ENCODE measurements at places on chromosomes 12 and 14.

DNA sequence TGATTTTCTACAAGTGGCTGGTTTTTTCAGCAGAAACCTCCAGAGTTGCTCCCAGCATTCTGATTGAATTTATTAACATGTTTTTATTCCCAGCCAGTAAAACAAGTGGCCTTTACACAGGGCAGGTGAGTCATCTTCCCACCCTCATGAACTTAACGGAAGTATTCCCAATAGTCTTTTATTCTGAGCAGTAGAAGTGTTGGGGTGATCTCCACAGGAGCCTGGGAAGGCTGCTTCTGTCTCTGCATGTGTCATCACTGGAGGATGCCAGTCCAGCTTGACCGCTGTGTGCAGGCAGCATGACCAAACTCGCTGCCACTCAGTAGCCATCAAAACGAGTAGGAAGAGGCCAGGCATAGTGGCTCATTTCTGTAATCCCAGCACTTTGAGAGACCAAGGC, 13.4 kb upstream of the DNAH10 start:
- no peak for DNase-seq

GRCh38 chr12:109738878-109739665, 25.4 kb downstream of the FAM222A start:
- no peak for DNase-seq

DNA sequence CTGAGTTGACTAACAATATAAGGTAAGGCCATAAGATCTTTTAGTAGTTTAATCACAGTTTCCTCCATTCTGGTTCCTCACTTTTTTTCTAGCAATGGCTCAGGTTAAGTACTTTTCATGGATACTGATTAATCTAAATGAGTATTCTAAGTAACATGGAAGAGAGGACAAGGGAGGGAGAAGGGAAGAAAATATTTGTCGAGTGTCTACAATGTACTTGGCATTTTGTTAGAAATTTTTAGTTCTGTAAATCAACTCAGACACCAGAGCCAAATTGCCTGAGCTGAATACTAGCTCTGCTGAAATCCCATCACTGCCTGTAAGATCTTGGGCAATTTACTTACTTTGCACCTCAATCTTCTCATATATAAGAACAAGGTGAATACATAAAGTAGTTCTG, 20.2 kb downstream of the RERG start:
- DNase-seq: no peak

DNA sequence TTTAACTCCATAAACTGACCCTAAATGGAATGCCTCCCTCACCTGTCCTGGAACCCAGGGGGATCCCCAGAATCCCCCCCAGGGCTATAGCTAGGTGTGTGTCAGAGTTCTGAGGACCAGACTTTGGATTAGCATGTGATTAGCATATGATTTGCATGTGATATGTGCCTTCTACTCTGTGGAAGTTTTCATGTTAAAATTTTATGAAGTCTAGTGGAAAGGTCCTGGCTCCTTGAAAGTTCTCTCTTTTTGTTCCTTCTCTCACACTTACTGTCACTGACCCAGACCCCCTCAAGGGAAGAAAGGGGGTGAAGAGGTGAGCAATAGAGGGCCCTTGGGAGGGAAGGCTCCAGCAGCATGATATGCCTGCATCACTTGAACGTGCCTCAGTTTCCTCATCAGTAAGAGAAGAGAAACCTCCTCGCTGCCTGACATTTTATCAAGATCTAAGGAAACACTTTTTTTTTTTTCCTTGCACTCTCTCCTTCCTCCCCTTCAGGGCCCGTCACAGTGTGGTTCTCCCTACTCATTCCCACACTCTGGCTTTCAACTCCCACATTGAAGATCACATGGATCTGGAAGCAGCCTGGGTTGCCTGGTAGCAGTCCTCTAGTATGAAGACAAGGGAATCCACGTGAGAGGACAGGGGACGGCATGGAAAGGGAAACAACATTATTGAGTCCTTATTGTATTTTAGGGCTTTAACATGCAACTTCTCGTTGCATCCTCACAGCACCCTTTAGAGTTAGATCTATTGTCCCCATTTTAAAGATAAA, 3.3 kb upstream of the C1QL4 start:
- no peak for DNase-seq

GRCh38 chr14:101808020-101808641, 46.6 kb downstream of the PPP2R5C start:
- no peak for DNase-seq

GRCh38 chr14:63039866-63040265, 5.4 kb downstream of the KCNH5 start:
- peak; percentile 79 for DNase-seq

DNA sequence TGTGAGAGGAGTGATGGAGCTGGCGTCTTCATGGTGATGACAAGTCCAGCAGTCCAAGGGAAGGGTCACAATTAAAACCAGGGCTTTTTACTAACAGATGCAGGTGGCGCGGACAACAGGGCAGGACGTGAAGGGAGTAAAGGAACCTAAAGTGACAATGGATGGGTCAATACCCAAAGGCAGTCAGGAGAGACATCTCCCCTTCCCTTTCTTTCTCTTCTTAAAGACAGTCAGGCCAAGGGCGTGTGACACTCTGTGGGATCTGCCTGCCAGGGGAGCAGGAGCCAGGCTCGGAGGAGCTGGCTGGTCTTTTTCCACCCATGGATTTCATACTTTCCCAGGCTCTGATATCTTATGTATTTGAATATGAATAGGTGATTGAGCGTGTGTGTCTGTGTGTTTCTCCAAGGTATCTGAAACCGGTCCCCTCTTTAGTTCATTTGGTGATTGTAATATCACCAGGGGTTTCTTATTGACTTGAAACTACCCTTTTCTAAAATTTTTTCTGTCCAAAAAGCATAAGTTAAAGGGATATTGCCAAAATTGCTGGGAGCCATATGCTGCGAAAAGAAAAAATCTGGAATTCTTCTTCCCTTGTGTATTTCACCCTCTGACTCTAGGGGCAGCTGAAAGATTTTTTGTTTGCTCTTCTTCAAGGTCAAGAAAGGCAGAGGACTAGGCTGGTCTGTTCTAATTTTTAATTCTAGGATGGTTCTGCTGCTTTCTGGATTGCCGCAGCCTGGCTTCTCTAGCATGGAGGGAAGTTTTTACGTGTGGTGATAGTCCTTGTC, 61.8 kb downstream of the FBXL14 start:
- no peak for DNase-seq

DNA sequence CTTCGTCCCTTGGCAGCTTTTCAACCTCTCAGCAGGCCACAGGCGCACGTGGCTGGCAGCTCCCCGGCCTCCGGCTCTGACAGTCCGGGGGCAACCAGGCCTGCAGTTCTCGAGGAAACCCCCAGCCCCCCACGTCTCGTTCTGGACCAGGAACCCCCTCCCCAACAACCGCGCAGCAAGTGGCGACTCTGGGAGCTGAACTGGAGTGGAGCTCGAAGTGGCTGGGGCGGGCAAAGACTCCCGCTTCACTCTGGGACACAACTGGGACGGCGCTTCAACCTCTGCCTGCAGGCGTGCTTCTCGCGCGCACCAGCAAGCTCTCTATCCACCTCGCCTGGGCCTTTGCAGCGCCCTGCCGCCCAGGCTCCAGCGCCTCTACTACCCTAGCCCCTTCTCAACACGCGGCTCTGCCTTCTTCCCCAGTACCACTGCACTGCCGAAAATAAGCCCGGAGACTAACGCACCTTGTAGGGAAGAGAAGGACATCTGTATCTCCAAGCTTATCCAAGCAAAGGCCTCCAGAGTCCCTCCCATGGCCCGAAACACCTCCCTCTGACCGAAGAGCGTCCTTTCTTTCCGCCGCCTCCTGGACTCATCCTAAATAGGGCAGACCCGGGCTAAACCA, 2.4 kb upstream of the NKX2-1 start:
- no peak for DNase-seq

DNA sequence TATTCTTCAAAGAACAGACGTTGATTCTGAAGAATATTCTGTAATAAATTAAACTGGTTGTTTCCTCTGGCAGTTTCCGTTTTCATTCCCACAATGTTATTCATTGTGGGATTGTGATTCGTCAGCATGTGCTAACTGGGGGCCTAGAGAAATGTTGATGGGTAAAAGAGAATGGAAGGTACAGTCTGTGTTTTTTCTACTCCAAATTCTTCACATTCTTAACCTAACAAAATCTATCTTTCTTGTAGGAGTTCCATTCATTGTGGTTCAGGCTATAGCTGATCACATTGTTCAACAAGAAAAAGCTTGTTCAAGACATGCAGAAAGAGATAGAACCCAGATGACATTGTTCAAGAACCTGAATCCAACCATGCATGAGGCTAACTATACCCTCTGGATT, 5.9 kb downstream of the CD163 start:
- DNase-seq: no peak

GRCh38 chr14:61101803-61102548, 120.9 kb downstream of the SLC38A6 start:
- no peak for DNase-seq

DNA sequence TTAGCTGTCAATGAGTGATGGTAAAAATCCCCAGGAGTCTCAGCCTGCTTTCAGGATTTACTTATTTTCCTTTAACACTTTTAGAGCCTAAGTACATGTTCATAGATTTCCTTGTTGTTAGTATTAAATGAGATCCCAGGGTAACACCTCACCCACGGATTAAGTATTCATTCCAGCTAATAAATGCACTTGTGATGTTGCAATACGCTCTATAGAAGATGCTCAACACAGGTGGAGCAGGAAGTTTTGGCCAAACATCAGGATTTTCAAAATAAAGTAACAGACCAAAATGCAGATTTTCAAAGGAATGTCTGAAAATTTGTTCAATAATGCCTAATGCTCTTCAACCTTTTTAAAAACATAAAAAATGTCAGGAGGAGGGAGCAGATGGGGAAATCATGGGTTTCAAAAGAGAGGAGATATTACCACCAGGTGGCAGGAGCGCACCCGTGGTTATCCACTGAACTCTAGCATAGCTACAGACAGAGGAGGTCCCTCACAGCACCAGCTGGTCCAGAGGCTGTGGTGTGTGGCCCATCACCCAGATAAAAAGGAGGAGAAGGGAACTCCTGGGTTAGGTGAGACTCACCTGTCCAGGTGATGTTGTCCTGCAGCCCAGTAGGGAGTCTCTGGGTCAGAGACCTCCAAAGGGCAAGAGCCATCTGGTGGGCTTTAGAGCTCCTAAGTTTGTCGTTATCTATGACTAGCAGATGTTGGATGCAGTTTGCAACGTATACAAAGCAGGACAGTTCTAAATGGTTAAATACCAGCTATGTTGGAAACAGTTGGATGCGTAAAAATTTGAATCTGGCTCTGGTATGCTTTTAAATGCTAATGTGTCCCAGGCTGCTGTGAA, 1158.4 kb upstream of the TMEM132C start:
- DNase-seq: peak; percentile 35

DNA sequence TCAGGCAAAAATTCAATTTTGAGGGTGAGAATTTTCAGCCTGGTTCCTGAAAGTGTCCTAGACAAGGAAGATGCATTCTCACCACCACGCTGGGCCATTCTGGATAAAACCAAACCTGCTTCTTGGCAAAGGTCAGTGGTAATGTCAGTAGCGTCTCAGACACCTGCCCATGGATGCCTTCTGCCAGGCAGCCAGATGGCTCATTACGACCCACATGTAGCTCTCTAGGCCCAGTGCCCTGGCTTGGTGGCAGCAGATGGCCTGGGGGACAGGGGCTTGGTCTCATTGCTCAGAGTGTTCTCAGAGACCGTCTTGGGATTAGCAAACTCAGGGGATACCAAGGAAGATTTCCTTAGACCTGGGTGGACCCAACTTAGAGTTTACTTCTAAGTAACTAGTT, 105.1 kb downstream of the ARF6 start:
- no peak for DNase-seq

- DNase-seq: peak; percentile 75
These were observed 1.0 kb downstream of the PGF start for GRCh38 chr14:74954232-74954946.

GRCh38 chr14:67343601-67344230, 15.9 kb downstream of the ATP6V1D start:
- no peak for DNase-seq

DNA sequence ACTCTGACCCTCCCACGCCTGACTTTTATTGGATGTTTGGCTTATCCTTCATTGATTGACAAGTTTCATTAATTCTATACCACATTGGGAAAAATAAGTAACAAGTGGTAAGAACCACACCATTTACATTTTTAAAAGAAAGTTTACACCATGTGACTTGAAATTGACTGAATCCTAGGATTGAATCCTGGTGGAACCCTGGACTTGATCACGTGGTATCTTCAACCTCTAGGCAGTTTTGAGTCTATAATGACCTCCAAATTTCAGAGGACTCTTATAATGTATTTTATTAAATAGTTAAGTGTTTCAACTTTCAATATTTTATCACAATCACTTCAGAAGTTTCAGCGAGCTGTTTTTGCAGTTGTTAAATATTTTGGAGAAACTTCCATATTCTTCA, 172.0 kb downstream of the SLC6A15 start:
- no peak for DNase-seq

GRCh38 chr14:104390941-104391901, 188.3 kb upstream of the C14orf180 start:
- DNase-seq: peak; percentile 51

DNA sequence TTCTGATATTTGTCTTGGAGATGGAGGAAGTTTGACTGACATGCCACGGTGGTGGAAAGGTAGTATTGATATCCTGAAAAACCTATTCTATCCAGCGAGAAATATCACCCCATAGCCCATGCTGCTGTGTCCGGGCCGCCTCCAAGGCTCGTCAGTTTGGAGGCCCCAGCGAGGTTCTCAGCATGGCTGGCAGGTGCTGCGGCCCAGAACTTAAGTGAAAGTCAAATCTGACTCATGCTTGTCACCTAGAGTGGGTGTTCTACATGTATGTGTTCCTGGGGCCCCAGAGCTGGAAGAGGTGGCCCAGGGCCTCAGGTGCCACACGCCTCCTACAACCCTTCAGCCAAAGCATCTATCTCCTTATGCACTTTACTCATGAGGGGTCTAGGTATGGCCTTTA, 92.9 kb downstream of the GCH1 start:
- no peak for DNase-seq

DNA sequence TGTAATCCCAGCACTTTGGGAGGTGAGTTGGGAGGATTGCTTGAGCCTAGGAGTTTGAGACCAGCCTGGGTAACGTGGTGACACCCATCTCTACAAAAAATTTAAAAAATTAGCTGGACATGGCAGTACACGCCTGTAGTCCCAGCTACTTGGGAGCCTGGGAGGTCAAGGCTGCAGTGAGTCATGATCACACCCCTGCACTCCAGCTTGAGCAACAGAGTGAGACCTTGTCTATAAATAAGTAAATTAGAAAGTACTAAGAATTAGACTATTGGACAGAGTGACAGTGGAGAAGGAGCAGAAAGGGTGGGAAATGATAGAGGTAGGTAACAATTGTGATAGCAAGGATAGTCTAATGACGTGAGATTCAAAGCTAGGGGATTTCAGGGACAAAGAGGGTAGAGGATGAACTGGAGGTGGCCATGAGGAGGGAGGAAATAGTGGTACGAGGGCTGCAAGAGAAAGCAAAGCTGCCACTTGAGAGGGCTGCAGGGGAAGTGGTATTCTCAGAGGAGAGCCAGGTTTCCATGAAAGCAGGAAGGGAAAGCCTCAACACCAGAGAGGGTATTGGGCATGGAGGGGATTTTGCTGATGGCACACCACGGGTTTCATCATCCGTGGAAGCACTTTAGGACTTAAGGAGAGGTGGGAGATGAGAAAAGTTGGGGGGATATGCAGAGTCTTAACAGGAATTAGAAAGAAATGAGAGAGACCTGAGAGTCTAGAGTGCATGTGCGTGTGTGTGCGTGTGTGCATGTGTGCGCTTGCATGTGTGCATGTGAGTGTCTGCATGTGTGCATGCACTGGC, 85.6 kb downstream of the SYNE2 start:
- no peak for DNase-seq

GRCh38 chr12:11724888-11725311, 75.4 kb downstream of the ETV6 start:
- DNase-seq: no peak

Data from NCI-H1092 treated with DMSO at 0.1 percent for 48 hours (cell line).